ENCODE measurements at places on chromosomes 13 and 19.

GRCh38 chr19:44891016-44891882 lies at the start of gene TOMM40:
TOMM40 (plus strand) TSS chr19:44891254; CDS start chr19:44891416, 162 bp downstream.
- DNase-seq, result peak; percentile 100

GRCh38 chr13:80203496-80203895 lies 137.4 kb downstream of the SPRY2 start:
- DNase-seq, result no peak

- no peak for DNase-seq
Measured at GRCh38 chr19:17757125-17757524, 5.8 kb downstream of the FCHO1 start.

DNA sequence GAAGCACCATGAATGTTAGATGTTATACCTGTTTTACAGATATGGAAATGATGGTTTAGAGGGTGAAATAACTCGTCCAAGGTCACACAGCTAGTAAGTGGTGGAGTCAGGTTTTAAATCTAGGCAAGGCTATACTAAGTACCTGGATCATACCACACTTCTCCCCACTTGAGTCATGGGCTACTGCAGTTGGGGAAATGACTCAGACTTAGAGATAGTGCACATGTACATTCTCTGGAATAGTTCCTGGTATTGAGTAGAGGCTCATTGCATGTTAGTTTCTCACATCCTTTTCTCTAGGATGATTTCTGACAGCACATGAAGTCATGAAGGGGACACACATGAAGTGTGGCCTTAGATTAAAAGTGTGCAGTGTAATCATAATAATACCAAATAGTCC lies 76.2 kb upstream of the TNFSF11 start:
- DNase-seq, result no peak

DNA sequence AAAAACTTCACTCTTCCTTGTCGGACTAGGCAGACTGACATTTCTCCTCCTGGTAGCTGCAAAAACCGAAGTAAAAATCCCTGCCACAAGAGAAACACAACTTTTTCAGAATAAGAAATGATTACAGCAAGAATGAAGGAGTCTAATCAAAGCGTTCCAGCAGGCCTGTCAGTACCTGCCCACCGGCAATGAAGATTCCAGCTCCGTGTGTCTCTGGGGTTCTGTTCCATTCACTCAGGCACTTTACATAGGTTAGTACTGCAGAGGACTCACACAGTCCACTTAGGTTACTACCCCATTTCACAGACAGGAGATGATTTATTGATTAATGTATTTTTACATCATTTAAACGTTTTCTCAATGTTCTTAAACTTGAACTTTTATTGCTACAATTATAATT lies 275.5 kb downstream of the NHLRC3 start:
- DNase-seq, result no peak

GRCh38 chr19:44819246-44819832 lies 10.4 kb downstream of the BCAM start:
- no peak for DNase-seq

DNA sequence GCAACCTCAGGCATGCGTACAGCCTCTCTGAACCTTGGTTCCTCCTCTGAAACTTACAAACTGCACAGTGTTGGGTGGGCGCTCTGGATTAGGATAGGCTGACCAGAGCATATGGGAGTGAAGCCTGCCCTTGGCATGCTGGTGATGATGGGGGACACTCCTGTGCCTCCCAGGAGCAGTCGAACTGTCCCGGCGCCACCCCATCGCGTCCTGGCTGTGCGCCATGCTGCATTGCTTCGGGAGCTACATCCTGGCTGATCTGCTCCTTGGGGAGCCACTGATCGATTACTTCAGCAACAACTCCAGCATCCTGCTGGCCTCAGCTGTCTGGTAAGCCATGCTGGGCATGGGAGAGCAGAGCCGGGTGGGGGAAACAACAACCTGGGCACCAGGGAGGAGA lies 18.9 kb downstream of the TMEM38A start:
- no peak for DNase-seq

GRCh38 chr13:85013006-85013405 lies 786.2 kb downstream of the SLITRK6 start:
- no peak for DNase-seq

- DNase-seq, result no peak
Measured at GRCh38 chr19:43725468-43725867, 9.6 kb downstream of the IRGC start.

GRCh38 chr13:74919914-74920313 lies 562.1 kb downstream of the TBC1D4 start:
- no peak for DNase-seq

- no peak for DNase-seq
Measured at GRCh38 chr13:26247608-26248007, 6.3 kb upstream of the CDK8 start.

DNA sequence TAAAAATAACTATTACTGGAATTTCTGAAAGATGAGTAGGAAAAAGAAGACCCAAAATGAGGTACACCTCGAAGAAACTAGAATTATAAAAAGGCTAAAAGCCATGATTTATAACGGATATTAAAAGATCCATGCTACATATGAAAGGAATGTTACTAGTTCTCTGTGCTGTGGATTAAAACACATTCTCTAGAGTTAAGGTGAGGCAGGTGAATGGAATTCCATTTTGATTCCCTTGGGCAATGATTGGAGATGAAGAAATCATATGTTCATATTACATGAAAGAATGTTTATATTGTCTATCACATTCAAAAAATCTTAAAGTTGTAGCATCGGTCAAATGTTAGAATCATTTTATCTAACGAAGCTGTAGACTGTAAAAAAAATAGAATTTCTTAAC lies 783.7 kb downstream of the PCDH9 start:
- DNase-seq, result no peak

- no peak for DNase-seq
Measured at GRCh38 chr13:98415326-98416070, 161.4 kb downstream of the STK24 start.

Measured in NCI-H146 (cell line).